ENCODE measurements at places on chromosomes 6 and 20.

- no peak for DNase-seq
Observed at GRCh38 chr6:20483887-20484497, 50.3 kb upstream of the CDKAL1 start.

- no peak for DNase-seq
Observed at GRCh38 chr6:104858642-104859041, 1.1 kb downstream of the HACE1 start.

DNA sequence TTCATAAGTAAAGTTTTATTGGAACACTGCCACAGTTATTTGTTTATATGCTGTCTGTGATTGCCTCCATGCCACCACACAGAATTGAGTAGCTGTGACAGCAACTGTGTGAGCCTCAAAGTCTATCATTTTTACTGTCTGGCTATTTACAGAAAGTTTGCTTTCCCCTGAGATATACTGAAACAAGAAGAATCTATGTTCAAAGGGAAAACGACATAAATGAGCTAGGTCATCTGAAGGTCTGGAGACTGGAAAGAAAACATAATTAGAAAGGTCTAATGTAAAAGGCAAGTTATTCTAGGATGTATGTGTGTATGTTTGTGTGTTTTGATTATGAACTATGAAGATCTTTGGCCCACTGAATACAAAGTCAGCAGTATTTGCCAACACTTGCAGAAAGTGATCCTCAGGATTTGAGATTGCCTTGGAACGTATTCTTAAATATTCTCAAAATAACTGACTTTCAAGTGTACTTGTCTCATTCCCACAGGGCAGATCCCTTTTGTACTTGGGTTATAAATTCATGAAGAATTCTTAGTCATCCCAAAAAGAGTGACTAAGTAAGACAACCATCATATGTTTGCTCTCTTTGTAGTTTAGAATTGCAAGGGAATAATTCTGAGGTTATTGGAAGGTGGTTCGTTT, 677.7 kb downstream of the DOK5 start:
- peak; percentile 40 for DNase-seq

- no peak for DNase-seq
Observed at GRCh38 chr6:56851074-56851473, 103.8 kb upstream of the BEND6 start.

DNA sequence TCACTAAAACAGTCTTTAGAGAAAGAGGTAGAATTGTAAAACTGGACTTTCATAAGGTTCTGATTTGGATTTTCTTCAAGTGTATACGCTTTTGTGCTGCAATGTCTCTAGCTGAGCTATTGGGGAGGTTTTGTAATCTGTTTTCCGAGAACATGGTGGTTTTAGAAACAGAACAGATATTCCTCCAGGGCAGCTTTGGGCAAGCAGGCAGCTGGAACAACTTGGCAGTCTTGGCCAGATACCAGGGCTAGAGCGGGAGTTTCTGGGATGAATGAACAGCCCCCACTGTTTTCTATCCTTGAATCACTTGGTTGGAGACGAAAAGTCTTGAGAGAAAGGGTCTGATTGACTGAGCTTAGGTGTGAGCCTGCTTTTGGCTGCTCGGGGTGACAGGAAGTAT, 17.1 kb upstream of the ARMC2 start:
- no peak for DNase-seq

DNA sequence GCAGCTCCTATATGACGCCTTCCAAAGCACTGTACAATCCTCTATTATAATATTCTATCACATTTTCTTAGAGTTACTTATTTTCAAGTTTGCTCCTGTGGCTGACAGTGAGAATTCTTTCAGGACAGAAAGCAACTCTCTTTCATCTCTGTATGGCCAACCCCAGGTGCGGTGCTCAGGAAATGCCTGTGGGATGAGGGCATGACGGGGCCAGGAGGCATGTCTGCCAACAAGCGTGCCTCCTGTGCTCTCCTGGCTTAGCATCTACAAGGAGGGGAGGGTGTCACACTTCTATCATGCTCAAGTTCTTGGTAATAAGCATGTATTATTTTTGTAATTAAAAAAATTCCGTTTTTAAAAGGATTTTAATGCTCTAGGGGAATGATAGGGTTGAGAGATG, 11.4 kb downstream of the MRPL14 start:
- no peak for DNase-seq

GRCh38 chr6:15077006-15077405, 168.9 kb upstream of the JARID2 start:
- DNase-seq, result no peak

DNA sequence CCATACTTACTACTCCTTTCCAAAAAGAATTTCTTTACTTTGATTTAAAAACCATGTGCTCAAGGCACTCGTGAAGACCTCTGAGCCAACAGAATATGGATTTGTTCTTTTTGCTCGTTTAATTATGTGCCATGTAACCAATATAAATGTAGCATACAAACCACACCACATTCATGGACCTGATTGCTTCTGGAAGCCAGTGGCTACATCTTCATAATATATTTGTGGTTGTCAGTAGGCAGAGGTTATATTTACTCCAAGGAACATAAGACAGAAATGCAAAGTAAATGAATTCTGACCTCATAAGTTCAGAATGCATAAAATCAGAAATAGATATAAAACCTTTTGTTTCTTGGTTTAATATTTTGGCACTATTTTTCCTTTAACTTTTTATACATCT, 373.0 kb downstream of the HDGFL1 start:
- no peak for DNase-seq

DNA sequence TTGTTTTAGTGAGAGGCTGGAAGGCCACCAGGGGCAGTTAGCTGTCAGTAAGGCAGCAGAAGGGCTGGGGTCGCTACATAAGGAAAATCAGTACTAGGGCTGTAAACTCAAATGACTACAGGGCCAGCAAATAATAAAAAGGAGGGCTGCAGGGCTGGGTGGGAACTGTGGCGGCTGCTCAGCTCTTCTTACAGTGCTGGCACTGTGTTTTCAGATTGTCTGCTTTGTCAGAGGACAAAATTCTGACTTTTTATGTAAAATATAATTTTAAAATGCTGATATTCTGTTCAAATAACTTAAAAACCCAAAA, 23.2 kb downstream of the HLA-A start:
- DNase-seq, result no peak

DNA sequence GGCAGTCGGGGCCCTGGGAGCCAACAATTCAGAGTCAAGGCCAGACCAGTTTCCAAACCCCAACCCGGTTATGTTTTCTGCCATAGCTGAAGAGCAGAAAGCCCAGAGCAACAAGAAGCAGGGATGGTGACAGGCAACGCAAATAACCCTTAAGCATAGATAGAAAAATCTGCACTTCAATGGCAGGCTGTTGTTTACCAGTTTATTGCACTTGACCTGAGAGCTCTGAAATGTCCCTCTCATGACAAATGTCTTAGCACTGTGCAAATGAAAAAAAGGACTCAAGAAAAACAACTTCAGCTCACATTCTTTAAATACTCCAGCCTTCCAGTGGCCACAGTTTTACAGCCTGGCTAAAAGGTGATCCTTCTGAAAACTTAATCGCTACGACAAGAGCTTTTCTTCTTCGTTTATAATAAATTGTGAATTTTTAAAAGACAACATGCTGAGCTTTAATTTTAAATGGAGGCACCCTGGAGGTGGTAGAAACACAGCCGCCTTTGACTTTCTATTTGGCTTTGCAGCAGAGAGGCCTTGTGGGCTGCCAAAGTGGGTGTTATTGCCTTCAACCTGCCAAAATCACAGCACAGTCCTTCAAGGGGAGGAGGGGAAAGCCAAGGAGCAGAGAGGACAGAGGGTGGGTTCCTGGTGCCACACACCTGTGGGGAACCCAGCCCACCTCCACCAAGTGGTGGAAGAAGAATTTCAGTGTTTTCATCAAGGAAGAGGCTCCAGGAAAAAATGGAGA, 289.5 kb upstream of the CDYL start:
- peak; percentile 29 for DNase-seq

- DNase-seq, result no peak
Observed at GRCh38 chr6:123908797-123909196, 105.1 kb downstream of the NKAIN2 start.

DNA sequence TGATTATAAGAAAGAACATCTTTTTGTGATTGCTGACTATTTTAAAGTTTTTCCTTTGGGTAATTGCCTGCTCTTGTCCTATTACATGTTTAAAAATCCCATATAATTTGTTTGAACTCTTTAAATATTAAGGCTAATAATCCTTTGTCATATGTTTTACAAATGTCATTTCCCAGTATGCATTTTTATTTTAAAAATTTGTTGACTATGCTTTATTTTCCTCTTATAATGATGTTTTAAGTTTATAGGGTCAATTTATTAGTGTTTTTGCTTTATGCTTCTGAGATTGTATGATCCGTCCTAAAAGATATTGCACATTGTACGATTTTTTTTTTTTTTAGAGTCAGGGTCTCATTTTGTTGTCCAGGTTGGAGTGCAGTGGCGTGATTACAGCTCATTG, 297.2 kb downstream of the RNF144B start:
- DNase-seq, result no peak
